K562 (cell line): ENCODE measurements at places on chromosomes 16 and 17. TPM values are rescaled to one million over a fixed set of nuclear protein-coding genes. Genes with fewer than 3 reads are reported as not detected.
A peak's percentile ranks its signal among the peaks of the same experiment; 100 is the strongest.

- DNase-seq: no peak
Observed at GRCh38 chr17:10756185-10756584, 26.4 kb upstream of the TMEM220 start.

- DNase-seq: no peak
Observed at GRCh38 chr17:69853541-69854224, 221.3 kb upstream of the KCNJ16 start.

CCL5 gene
- polyA plus RNA-seq: 0.30 and 0.49 TPM in 2 replicates

DNA sequence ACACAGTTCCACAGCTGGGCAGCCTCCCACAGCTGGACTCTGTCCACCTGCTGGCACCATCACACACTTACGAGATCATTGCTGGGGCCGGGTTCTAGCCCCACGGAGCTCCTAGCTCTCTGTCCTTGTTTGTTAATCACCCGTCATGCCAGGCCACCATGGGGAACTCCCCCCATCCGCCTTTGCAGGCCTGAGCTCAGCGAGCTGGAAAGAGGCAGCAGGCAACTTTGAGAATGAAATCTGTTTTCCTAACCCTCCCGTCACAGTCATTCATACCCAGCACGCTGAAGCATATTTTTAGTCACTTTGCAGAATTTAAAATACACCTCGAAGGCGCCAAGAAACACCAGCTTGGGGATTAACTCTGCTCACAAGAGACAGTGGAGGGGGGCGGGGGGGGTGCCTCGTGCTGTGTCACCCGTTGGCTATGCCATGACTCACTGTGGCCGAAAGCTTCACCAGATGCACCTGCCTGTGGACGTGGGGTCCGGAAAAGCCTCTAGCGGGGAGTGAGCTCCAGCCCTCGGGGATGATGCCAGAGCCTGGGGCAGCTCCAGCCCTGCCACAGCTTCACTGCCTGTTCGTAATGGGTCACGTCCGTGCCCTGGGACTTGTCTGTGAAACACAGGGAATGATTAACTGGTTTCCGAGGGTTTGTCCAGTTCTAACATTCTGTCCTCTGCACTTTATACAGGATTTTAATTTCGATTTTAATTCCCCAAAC lies 1.4 kb upstream of the SPNS2 start:
- no peak for DNase-seq

PLCG2 gene
- 1.9 TPM in 2 replicates for polyA plus RNA-seq

NPIPA5 gene
- 5.5 and 5.6 TPM in 2 replicates for polyA plus RNA-seq

DNA sequence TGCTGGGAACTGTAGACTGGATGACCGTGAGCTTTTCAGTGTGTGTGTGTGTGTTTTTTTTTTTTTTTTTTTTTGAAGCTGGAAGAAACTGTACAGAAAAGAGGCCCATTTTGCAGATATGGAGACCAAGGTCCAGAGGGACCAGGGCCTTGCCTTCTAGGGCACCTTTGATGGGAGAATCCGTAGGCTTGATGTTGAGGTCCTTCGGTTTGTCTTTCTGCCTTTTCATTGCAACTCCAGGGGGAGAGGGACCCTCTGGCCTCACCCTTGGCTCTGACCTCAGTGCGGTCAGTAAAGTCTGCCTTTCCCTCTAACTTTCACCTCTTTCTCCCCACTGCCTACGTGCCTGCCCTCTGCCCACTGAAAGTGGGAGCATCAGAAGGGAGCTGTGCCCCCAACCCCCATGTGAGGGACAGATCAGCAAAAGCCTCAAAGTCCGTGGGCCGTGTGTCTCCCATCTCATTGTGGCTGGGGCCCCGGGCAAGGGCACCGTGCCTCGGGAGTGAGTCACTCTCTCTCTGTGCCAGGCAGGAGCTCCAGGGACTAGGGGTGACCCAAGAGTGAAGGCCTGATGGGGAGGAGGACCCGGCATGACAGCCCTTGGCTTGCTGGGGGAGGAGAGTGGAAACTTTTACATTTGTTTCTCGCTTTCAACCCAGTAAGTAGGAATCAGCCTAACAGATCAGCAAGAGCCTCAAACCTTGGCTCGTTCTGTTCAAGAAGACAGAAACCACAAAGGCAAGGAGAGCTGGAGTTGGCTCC lies 123.6 kb downstream of the CMIP start:
- no peak for DNase-seq

- DNase-seq: no peak
Observed at GRCh38 chr17:4256952-4257351, 6.8 kb downstream of the ANKFY1 start.

DNA sequence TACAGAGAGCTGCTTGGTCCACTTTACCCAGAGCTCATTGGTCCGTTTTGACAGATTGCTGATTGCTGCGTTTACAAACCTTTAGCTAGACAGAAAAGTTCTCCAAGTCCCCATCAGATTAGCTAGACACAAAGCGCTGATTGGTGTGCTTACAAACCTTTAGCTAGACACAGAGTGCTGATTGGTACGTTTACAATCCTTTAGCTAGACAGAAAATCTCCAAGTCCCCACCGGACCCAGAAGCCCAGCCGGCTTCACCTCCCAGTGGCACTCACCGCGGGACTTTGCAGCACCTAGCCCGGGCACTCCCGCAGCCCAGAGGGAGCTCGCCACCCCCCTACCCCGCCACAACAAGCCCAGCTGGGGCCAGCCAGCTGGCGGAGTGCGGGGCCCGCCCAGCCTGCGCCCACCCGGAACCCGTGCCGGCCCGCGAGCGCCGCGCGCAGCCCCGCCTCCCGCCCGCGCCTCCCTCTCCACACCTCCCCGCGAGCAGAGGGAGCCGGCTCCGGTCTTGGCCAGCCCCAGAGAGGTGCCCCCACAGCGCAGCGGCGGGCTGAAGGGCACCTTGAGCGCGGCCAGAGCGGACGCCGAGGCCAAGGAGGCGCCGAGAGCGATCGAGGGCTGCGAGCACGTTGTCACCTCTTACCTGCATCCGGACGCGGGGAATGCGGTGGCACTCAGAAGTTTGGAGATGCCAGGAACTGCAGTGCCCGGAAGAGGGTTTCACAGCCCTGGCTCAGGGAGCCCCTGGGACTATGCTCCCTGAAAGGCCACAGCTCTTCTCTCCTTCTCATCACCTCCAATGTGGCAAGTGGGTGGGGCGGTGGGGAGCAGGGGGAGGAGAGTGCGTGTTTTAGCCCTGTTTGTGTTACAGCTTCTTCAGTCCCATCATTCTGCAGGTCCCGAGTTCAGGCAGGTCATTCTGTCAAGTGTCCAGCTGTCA lies 1504.5 kb downstream of the CDH11 start:
- DNase-seq: no peak

DNA sequence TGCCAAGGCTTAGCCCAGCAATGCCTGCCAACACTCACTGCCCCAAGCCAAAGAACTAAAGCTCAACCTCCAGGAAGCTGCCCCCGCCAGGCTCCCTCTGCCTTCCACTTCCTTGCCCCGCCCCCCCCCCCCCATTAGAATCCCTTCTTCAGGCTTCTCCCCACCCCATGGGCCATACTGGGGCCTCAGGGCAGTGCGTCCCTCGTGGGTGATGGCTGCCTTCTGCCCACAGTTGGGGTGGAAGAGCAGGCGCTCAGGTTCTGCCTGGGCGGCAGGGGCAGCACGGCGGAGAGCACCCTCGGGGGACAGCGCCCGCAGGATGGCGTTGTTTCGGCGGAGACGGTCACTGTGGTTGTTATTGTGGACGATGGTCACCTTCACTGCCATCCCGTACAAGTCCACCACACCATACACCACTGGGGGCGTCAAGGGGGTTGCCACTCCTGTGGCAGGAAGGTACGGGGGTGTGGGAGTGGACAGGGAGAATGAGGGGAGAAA lies 4.1 kb downstream of the NEURL4 start:
- DNase-seq: no peak

GRCh38 chr16:17497648-17498047 lies 26.9 kb upstream of the XYLT1 start:
- no peak for DNase-seq

DNA sequence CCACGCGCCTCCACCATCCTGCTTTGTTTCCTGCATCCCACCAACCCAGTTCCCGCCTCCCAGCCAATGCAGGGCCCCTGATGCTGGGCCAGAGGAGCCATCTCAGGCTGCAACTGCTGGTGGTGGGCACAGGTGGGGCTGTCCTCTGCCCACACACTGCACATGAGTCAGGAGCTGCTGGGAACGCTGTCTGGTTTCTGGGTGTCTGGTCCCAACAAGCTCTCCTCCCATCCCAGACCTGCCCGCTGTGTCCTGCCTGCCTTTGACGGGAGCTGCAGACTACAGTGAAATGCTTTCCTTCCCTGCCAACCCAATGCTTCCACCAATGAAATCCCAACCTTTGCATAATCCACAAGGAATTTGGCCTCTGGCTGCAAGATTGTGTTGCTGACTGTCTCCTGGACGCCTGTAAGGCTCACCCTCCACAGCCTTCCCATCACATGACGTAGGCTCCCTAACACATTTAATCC lies 98.9 kb downstream of the N4BP1 start:
- no peak for DNase-seq

- peak; percentile 47 for DNase-seq
Observed at GRCh38 chr17:1865252-1866037, 35.6 kb downstream of the RPA1 start.

OTOP2 gene
- 0.08 and 0.09 TPM in 2 replicates for polyA plus RNA-seq

- no peak for DNase-seq
Observed at GRCh38 chr17:58315281-58315711, 13.3 kb downstream of the TSPOAP1 start.

GRAP gene
- 0.41 TPM in 1 of 2 replicates, not detected in the other for polyA plus RNA-seq

DNA sequence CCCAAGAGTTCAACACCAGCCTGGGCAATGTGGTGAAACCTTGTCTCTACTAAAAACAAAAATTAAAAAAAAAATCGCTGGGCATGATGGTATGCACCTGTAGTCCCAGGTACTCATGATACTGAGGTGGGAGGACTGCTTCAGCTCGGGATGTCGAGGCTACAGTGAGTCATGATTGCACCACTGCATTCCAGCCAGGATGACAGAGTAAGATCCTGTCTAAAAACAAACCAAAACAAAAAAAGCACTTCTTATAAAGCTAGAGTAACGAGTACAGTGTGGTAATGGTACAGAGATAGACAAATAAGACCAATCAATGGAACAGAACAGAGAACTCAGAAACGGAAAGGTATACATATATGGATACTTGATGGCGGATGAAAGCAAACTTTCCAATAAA lies 4.4 kb downstream of the NSMCE1 start:
- no peak for DNase-seq

GRCh38 chr17:68972119-68972704 lies 17.0 kb upstream of the ABCA8 start:
- DNase-seq: peak; percentile 48

GRCh38 chr16:83138976-83139690 lies 512.4 kb downstream of the CDH13 start:
- DNase-seq: no peak

GRCh38 chr16:4514606-4515005 lies 24.0 kb downstream of the CDIP1 start:
- DNase-seq: no peak

KRT24 gene
- polyA plus RNA-seq: not detected in 2 replicates

RNF112 gene
- polyA plus RNA-seq: not detected in 2 replicates

GRCh38 chr17:73765824-73766563 lies 121.7 kb upstream of the SDK2 start:
- DNase-seq: no peak

RASD1 gene
- not detected in 2 replicates for polyA plus RNA-seq

DNA sequence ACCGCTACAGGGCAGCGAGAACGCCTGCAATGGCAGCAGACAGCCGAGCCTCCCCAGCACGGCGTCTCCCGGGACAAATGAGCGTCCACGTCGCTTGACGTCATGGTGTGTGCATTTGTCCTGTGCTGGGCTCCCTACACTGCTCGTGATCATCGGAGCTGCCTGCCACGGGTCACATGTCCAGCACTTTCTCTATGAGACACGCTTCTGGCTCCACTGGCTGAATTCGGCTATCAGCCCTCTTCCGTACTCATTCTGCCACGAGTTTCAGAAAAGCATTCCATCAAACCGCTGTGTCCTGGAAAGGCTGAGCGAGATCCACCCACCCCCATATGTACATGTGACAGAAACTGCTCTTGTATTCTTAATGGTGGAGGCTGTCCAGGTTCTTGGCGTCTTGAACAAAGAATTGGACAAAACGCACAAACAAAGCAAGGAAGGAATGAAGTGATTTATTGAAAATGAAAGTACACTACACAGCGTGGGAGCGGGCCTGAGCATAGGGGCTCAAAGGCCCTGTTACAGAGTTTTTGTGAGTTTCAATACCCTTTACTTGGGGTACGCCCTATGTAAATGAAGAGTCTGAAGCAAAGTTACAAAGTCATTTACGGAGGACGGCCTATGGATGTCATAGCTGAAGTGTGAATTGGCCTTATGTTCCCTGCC lies 28.5 kb upstream of the SHCBP1 start:
- no peak for DNase-seq

- no peak for DNase-seq
Observed at GRCh38 chr16:5523829-5524228, 426.2 kb upstream of the EEF2KMT start.

DNA sequence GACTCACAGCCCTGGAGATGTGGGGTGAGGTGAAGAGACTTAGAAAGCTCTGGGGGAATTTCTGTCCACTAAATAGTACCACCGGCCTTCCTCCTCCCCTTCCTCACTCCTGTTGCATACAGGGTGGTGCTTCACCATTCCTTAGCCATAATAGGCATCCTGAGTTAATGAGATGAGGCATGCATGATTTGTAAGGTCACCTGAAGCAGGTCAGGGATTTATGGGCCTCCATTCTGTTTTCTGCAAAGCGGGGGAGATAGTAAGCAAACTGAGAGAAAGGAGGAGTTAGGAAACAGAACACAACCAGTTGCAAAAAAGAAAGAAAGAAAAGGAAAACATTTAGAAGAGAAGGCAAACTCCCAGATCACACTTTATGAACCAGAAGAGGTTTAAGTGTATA lies 9.3 kb upstream of the MYOCD start:
- no peak for DNase-seq

- no peak for DNase-seq
Observed at GRCh38 chr17:37737081-37737480, 7.8 kb downstream of the HNF1B start.

NPIPB6 gene
- 0.56 and 0.96 TPM in 2 replicates for polyA plus RNA-seq

DNA sequence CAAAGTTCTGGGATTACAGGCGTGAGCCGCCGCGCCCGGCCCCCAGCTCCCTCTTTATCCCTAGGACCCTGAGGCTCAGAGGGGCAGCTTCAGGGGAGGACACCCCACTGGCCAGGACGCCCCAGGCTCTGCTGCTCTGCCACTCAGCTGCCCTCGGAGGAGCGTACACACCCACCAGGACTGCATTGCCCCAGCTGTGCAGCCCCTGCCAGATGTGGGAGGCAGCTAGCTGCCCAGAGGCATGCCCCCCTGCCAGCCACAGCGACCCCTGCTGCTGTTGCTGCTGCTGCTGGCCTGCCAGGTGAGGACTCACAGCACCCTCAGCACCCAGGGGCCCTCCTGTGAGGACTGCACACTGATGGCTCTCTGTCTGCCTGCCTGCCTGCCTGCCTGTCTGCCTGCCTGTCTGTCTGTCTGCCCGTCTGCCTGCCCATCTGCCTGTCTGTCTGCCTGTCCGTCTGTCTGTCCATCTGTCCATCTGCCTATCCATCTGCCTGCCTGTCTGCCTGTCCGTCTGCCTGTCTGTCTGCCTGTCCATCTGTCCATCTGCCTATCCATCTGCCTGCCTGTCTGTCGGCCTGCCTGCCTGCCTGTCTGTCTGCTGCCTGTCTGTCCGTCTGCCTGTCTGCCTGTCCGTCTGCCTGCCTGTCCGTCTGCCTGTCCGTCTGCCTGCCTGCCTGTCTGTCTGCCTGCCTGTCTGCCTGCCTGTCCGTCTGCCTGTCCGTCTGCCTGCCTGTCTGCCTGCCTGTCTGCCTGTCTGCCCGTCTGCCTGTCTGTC lies 5.0 kb downstream of the GCGR start:
- no peak for DNase-seq
